Sciatic nerve (tissue), 2 donors: ENCODE measurements at places on chromosomes 2 and 18. TPM values are rescaled to one million over a fixed set of nuclear protein-coding genes. Genes with fewer than 3 reads are reported as not detected.

Gene SERPINB3
- not detected for total RNA-seq

Gene MOCOS
- total RNA-seq: 6.4 TPM

Gene ABCG5
- total RNA-seq: not detected

Gene ACVR1
- total RNA-seq: 35.5 TPM

Gene KIF3C
- 56.6 TPM for total RNA-seq

Gene ESPNL
- total RNA-seq: not detected

Gene LOXHD1
- total RNA-seq: 0.89 TPM

Gene SOWAHC
- total RNA-seq: 30.9 TPM

Gene NR4A2
- 62.1 TPM for total RNA-seq

Gene KIF1A
- total RNA-seq: 123 TPM

Gene TCF23
- not detected for total RNA-seq

Gene NCKAP5
- total RNA-seq: 10.5 TPM

Gene TEX44
- total RNA-seq: not detected

Gene LRRTM4
- 18.1 TPM for total RNA-seq

Gene MRO
- 2.0 TPM for total RNA-seq

Gene IL1RL1
- 3.8 TPM for total RNA-seq

Gene SIX3
- total RNA-seq: not detected

Gene AMMECR1L
- 15.9 TPM for total RNA-seq

Gene CNDP1
- total RNA-seq: 0.31 TPM

Gene C1QL2
- not detected for total RNA-seq

Gene RUFY4
- 0.36 TPM for total RNA-seq

Gene FHL2
- 208 TPM for total RNA-seq

Gene GGCX
- total RNA-seq: 36.6 TPM

Gene DDX1
- total RNA-seq: 75.4 TPM

Gene GKN2
- not detected for total RNA-seq

Gene FAM124B
- 6.3 TPM for total RNA-seq

Gene GCG
- total RNA-seq: not detected

Gene HRH4
- 0.36 TPM for total RNA-seq

Gene MBOAT2
- 67.6 TPM for total RNA-seq

Gene TUBA3E
- not detected for total RNA-seq

Gene SRD5A2
- not detected for total RNA-seq

Gene CPLX4
- total RNA-seq: not detected

Gene CYP27C1
- total RNA-seq: 0.31 TPM

Gene AFF3
- 14.2 TPM for total RNA-seq

Gene PROKR1
- total RNA-seq: 0.18 TPM

Gene MARCHF4
- not detected for total RNA-seq

Gene OTOF
- total RNA-seq: 0.13 TPM

Gene CUL3
- 126 TPM for total RNA-seq

Gene FAM161A
- 5.9 TPM for total RNA-seq

Gene APOB
- 2.9 TPM for total RNA-seq

Gene FOXD4L1
- total RNA-seq: not detected

Gene M1AP
- total RNA-seq: 1.1 TPM

Gene IL1R2
- 5.7 TPM for total RNA-seq

Gene EMX1
- not detected for total RNA-seq

Gene CD8A
- total RNA-seq: 2.6 TPM

Gene ABCG8
- total RNA-seq: not detected

Gene DSG1
- 0.04 TPM for total RNA-seq

Gene ARHGAP15
- total RNA-seq: 119 TPM

Gene PLGLB1
- total RNA-seq: 8.9 TPM

Gene PARD6G
- 11.2 TPM for total RNA-seq

Gene FKBP7
- 25.3 TPM for total RNA-seq

Gene FSHR
- not detected for total RNA-seq

Gene KRTCAP3
- total RNA-seq: 2.6 TPM

Gene RHOB
- total RNA-seq: 236 TPM

Gene RGPD3
- 0.22 TPM for total RNA-seq

Gene LIPG
- 5.8 TPM for total RNA-seq

Gene VAMP8
- 31.1 TPM for total RNA-seq

Gene CHN1
- 38.4 TPM for total RNA-seq

Gene TPO
- 4.5 TPM for total RNA-seq

Gene SERPINB4
- not detected for total RNA-seq
